ENCODE measurements at places on chromosomes 6 and 20. TPM values are rescaled to one million over a fixed set of nuclear protein-coding genes. Genes with fewer than 3 reads are reported as not detected.

MACROD2 gene
- 0.85 TPM for total RNA-seq

MOCS1 gene
- 0.37 TPM for total RNA-seq

SLC17A2 gene
- not detected for total RNA-seq

SLC26A8 gene
- not detected for total RNA-seq

CTCFL gene
- total RNA-seq: not detected

SRMS gene
- total RNA-seq: not detected

DNA sequence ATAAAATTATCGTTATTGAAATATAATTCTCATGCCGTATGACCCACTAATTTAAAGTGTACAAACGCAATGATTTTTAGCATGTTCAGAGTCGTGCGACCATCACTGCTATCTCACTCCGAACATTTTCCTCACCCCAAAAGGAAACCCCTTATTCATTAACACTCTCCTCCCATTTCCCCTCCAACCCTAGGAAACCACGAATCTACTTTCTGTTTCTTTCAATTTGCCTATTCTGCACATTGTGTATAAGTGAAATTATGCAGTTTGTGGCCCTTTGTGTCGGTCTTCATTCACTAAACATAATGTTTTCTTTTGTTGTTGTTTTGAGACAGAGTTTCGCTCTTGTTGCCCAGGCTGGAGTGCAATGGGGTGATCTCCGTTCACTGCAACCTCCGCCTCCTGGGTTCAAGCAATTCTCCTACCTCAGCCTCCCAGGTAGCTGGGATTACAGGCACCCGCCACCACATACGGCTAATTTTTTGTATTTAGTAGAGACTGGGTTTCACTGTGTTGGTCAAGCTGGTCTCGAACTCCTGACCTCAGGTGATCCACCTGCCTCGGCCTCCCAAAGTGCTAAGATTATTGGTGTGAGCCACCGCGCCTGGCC is 99.7 kb upstream of the ZNF217 start:
- no peak for DNase-seq

DNA sequence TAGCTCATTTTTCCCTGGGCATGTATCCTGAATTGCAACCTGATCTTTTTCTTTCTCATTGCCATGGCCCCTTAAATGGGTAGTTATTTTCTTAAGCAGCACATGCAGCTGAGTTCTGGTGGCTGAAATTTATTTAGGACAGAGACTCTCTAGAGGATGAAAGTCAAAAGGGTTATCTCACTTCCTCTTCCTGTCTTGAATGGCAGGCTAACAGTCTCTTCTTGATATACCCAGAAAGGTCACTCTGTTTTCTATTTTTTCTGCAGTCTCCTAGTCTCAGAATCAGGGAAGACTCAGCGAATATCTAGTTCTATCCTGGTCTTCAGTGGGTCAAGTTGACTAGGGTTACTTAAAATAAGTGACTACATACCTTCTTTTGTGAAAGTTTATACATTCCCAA is 243.3 kb downstream of the EPHA7 start:
- DNase-seq: no peak

- no peak for DNase-seq
Measured at GRCh38 chr20:8368670-8369069, 236.6 kb downstream of the PLCB1 start.

GRCh38 chr6:110882274-110882619 is 7.7 kb downstream of the AMD1 start:
- DNase-seq: no peak

DNA sequence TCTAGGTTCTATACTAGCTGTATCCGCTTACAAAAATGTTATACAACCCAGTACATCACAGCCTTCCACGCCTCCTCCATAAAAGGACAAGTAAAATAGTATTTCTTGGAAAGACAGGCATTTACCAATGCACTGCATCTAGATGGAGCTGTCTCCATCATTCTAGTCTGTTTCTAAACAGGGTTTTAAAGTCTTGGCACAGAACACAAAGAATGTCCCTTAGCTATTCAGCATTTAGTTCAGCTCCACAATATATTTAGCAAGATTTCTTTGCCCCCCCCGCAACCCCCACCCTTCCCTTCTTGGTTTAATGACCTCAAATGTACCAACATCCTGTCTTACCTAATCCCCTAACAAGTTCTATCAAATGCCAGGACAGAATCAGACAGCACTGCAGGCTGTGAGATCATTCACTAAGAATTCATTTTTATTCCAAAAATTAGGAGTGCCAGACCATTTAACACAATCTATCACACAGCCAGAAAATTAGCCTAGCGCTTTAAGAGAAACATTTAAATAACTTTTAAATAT is 198.6 kb downstream of the BACH2 start:
- DNase-seq: no peak

DNA sequence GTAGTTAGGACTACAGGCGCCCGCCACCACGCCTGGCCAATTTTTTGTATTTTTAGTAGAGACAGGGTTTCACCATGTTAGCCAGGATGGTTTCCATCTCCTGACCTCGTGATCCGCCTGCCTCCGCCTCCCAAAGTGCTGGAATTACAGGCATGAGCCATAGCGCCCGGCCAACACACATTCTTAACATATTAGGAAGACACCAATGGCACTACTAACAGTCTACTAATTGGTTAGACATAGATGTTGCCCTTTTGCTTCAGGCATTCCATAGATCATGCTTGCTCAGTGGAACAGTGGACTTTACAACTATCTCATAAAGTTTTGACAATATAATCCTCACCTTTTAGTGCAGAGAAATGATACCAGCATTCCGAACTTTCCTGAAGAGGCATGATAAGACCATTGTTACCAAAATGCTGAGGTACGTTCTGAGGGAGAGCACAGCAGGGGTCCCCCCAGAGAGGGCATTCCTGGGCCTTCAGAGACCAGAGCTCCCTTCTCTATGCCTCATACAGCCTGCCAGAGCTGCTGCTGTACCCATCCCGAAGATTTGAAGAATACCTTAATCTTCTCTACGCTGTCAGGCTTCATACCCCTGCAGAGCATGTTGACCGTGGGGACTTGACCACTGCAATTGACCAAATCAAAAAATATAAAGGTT is 89.4 kb downstream of the ECT2L start:
- DNase-seq: no peak

- no peak for DNase-seq
Measured at GRCh38 chr6:85255661-85256060, 194.2 kb upstream of the NT5E start.

- no peak for DNase-seq
Measured at GRCh38 chr6:36247693-36248092, 22.2 kb upstream of the PNPLA1 start.

- no peak for DNase-seq
Measured at GRCh38 chr6:164130151-164130550, 715.6 kb downstream of the QKI start.

GRCh38 chr6:79632580-79632979 is 1.5 kb downstream of the SH3BGRL2 start:
- DNase-seq: no peak

DNA sequence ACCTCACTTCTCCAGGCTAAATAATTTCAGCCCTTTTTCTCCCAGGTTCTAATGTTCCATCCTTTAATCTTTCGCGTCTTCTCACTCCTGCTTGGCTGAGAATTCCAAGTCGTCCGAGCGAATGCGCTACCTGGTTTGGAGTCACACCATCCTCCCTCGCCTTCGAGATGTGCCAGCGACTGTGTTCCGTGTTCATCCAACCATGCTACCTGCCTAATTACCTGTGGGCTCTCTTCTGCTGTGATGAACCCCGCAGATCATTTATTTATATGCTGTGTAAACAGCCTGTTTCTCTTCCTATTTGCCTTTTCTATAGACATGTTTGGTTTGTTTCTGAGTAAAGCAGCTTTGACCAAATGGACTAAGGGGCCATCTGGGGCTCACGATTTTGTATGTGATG is 83.5 kb upstream of the TMEM181 start:
- DNase-seq: no peak

- no peak for DNase-seq
Measured at GRCh38 chr6:56246541-56246880, 869 bp downstream of the COL21A1 start.

- DNase-seq: no peak
Measured at GRCh38 chr6:167735084-167735950, 91.4 kb upstream of the AFDN start.

DNA sequence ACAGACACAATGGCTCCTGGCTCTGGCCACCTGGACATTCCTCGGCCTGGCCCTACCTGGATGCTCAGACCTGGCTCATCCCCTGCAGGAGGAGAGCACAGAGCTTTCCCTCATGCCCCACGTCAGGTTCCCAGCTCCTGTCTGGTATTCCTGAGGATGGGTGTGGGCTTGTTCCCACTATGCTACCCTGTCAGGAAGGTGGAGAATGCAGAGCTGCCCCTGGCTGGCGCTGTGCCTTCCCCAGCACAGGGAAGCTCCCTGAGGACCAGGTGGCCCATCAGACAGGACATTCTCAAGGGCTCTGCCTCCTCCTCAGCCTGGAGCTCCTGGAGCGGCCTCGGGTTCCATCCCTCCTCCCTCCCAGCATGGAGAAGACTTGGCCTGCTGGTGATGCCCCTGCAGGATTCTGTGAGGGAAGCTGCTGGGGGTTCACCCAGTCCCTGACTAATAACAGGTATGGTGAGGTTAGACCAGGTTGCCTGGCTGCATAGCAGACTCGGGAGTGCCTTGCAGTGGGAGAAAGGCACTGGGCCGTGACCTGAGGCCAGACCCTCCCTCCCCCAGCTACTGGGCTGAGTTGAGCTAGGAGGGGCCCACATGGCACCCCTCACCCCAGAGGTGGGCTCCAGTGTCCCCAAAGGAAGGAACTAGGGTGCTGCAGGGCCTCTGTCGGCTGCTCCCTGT is 156.0 kb upstream of the MLN start:
- no peak for DNase-seq

GRCh38 chr6:4258733-4259132 is 123.4 kb upstream of the ECI2 start:
- DNase-seq: no peak

- no peak for DNase-seq
Measured at GRCh38 chr6:169990095-169991030, 238.9 kb downstream of the ERMARD start.

GRCh38 chr6:103872233-103872632 is 987.5 kb downstream of the HACE1 start:
- no peak for DNase-seq

DNA sequence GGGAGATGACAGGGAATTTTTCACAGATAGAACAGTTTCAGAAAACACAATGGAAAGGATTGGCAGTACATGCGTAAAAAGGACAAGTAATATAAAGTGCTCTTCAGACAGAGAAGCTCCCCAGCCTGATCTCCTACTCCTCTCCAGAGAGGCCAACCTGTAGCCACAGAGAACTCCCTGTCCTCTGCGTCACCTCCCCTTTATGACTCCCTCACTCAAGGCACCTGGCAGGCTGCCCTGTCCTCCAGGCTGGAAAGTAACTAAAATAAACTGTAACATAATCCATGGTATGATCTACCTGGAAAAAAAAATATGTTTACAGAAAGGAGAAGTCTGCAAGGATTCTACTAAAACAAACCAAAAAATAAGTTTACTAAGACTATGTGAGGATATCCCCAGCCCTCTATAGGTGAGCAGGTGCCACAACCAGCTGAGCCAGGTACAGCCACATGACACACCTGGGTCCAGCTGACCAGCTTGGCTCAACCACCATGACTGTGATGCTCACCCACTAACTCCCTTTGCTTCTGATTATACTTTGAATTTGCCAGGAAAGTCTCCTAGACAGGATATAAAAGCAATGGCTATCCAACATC is 29.2 kb downstream of the MBOAT1 start:
- no peak for DNase-seq

DNA sequence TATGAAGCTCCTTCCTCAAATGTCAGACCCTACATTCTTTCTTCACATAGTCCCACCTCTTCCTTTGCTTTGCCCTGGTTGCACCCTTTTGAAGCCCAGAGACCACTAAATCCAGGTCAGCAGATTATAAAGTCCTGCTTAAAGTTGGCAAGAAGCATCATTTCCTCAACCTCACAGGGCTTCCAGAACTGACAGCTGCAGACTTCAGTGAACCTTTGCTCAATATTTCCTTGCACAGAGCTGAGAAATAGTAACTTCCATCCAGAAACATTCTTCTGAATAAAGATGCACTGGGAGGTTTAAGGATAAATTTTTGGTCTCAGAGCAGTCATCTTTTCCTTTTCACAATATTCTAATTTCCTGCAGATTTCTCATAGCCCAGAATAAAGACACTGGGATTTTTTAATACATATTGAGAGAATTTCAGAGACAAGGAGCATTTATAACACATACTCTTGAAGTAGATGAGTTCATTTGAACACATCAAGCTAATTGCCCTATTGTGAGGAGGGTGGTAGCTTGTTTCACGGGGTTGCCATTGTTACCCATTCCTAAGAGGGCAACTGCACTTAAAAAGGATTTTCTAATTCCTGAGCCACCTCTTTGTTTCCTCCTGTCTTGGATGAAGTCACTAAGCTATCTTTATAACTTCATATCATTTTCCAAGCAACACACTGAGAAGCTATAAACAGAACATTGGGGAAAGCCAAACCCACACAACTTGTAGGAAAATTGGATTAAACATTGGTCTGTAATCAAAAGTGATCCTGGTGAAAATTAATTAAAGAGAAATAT is 150.2 kb upstream of the PLN start:
- no peak for DNase-seq

DNA sequence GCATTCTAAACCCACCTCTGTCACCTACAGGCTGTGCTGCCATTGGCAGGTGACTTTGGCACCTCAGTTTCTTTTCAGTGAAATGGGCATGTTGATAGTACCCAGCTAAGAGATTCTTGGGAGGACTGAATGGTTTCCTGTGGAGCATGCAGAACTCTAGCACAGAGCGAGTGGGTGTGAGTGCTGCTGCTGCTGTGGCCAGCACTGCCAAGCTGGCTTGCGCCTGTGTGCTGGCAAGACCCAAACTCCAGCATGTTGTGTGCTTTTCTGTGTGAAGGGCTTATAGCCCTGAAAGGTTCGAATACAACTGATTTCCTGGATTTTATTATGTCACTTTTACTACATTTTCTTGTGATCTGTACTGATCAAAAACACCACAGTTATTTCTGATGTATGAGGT is 78.1 kb upstream of the KIF25 start:
- no peak for DNase-seq

DNA sequence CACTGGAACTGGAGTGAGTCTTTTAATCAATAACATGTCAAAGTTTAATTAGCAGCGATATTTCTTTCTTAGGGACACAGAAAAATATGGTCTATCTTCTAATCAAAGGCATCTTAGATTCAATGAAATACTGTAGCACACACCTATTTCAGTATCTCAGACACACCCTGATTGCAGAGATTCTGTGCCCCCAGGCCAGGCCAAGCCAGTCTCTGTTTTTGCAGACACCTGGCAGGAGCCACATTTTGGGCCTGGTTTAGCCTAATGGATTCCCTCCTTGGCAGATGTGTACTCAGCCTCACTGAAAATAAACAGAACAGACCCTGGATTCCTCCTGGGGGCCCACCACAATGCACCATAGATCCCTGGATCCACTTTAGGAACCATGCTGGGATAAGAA is 74.8 kb downstream of the LRFN2 start:
- no peak for DNase-seq
